Mesothelial cell of epicardium (in vitro differentiated cells): ENCODE measurements at places on chromosomes 7 and 10. TPM values are rescaled to one million over a fixed set of nuclear protein-coding genes. Genes with fewer than 3 reads are reported as not detected.

- peak; percentile 46 for DNase-seq
- H3K27ac ChIP-seq, result peak overlapping the region; percentile 98
- peaks cover 18% of the 10 kb centered on the region for H3K36me3 ChIP-seq
- peaks cover 38% of the 10 kb centered on the region for H3K4me1 ChIP-seq
- H3K4me3 ChIP-seq, result no peak overlapping the region
Observed at GRCh38 chr10:72009425-72010081, 45.4 kb downstream of the CHST3 start.

The NUPR2 gene
- not detected in 3 replicates for total RNA-seq

DNA sequence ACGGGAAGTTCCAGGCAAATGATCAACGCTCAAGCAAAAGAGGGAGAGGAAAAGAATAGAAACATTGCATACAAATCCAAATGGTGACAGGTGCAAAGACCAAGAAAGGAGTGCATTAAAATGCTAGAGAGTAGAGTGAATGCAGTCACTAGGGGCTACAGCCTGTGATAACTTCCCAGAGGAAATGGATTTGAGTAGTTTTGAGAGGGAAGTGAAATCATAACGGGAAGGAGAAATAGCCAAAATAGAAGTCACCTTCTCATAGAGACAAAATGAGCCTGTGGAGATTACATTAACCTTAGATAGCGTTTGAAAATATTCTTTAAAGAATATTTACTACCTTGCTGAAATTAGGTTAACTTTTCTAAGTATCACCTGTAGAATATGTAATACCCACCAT lies 26.5 kb downstream of the NUP42 start:
- H3K27ac ChIP-seq, result no peak overlapping the region
- no peak overlapping the region for H3K4me3 ChIP-seq
- H3K36me3 ChIP-seq, result peaks cover 15% of the 10 kb centered on the region
- peaks cover 17% of the 10 kb centered on the region for H3K4me1 ChIP-seq
- no peaks in the 10 kb centered on the region for H3K27me3 ChIP-seq

- H3K36me3 ChIP-seq, result no peaks in the 10 kb centered on the region
- H3K27me3 ChIP-seq, result no peaks in the 10 kb centered on the region
- peaks cover 46% of the 10 kb centered on the region for H3K4me1 ChIP-seq
Observed at GRCh38 chr7:35761871-35762677, 38.8 kb upstream of the SEPTIN7 start.

DNA sequence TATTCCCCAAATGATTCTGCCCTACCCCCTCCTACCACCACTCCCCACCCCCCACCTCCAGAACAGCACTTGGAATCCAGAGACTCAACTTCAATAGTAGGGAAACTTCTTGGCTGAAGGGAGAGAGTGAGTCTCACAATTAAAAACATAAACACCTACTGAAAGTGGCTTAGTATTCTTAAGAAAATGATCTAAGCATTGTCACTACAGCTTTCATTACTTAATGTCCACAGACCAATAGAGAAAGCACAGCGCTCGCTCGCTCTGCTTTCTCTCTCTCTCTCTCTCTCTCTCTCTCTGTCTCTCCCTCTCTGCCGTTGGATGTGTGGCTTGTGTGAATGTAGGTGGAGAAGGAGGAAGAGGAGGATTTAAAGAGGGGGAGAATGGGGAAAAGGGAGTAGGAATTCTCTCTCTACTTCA lies 1.5 kb upstream of the SEMA3A start:
- peak overlapping the region; percentile 93 for H3K4me3 ChIP-seq
- H3K36me3 ChIP-seq, result no peaks in the 10 kb centered on the region
- peaks cover 37% of the 10 kb centered on the region for H3K4me1 ChIP-seq
- H3K27ac ChIP-seq, result peak overlapping the region; percentile 97
- no peaks in the 10 kb centered on the region for H3K27me3 ChIP-seq

- H3K4me1 ChIP-seq, result peaks cover 6% of the 10 kb centered on the region
- no peak overlapping the region for H3K27ac ChIP-seq
- H3K27me3 ChIP-seq, result no peaks in the 10 kb centered on the region
- H3K4me3 ChIP-seq, result no peak overlapping the region
- H3K36me3 ChIP-seq, result no peaks in the 10 kb centered on the region
Observed at GRCh38 chr10:71868192-71868697, 17.2 kb upstream of the PSAP start.

DNA sequence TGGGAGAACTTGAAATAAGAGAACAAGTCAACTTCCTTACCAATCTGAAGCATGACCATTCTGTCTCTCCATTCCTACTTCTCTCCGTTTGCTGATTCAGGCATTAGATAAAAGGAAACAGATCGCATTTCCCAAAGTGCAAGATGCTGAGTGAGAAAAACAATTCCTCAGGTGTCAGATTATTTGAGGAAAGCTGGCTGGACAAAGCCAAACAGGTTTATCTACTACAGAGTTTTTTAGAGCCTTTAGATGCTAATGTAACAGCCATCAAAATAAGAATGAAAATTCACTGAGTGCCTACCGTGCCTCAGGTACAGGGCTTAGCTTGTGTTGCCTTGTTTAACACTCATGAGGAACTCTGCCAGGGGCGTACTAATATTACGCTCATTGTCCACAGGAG lies 135.9 kb upstream of the MBL2 start:
- no peaks in the 10 kb centered on the region for H3K27me3 ChIP-seq
- peak overlapping the region; percentile 41 for H3K27ac ChIP-seq
- no peak for DNase-seq
- H3K4me1 ChIP-seq, result peaks cover 26% of the 10 kb centered on the region

The AASS gene
- 32.7 to 35.5 TPM (median 34.2 TPM) in 3 replicates for total RNA-seq

DNA sequence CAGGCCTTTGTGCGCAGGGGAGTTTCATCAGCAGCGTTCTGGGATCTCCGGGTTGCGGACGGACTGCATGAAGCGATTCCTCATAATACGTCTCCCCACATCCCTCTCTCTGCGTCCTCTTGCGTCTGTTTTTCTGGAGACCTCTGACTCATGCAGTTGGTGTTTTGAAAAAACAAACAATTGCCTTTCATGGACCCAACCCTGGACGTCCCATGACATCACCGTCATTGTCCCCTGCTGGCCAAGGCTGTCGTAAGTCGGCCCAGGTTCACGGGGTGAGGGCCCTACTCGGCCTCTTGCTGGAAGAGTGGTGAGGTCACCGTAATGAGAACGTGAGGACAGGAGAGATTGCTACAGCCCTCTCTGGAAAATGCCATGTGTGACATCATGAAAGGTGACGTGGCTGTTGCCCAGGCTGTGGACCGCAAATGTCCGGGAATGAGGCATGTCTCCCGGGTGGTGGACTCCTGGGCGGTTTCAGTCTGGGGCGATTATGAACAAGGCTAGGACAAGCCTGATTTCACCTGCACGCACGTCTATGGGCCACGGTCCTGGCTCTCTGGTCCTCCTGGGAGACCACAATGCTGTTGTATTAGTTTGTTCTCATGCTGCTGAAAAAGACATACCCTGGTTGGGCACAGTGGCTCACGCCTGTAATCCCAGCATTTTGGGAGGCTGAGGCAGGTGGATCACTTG lies 9.8 kb upstream of the MAFK start:
- H3K27ac ChIP-seq, result no peak overlapping the region
- H3K36me3 ChIP-seq, result no peaks in the 10 kb centered on the region
- H3K4me1 ChIP-seq, result no peaks in the 10 kb centered on the region
- H3K27me3 ChIP-seq, result peaks cover 5% of the 10 kb centered on the region

DNA sequence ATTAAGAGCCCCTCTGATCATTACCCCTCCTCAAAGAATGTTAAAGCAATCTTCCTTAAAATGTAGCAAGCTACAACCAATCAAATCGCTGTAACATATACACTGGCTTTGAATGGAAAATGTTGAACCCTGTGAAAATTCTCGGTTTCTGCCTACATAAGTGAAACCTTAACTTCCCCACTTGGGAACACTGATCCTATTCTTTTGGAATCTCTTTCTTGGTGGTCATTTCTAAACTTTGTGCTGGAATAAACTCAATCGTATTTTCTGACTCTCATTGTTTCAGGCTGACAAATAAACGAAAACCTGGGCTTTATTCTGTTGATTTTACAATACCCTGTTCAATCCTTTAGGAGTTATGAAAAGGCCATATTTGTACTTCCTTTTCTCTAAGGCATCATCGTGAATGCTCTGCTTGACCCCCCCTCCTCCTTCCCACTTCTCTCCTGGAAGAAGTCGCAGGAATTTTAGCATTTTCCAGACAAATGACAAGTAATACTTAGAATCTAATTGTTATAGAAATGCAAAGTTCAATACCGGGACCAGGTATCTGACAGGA lies 155.1 kb upstream of the FAM13C start:
- H3K36me3 ChIP-seq, result no peaks in the 10 kb centered on the region
- DNase-seq, result no peak
- H3K27me3 ChIP-seq, result peaks cover 9% of the 10 kb centered on the region
- no peak overlapping the region for H3K4me3 ChIP-seq
- no peak overlapping the region for H3K27ac ChIP-seq

The TWNK gene
- 11.7 to 13.9 TPM (median 12.4 TPM) in 3 replicates for total RNA-seq

DNA sequence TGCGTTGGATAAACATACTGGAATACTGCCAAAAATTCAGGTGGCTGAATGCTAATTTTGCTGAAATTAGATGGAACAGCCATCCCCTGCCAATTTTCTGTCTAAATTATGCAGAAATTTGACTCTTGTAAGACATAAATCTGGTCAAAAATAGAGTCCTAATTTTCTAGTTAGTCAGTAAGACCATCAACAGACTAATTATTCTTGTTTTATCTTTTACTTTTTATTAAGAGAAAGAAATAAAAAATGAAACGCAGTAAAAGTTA lies 110.3 kb upstream of the GATA3 start:
- H3K27me3 ChIP-seq, result no peaks in the 10 kb centered on the region
- H3K27ac ChIP-seq, result no peak overlapping the region
- peaks cover 5% of the 10 kb centered on the region for H3K36me3 ChIP-seq
- no peak for DNase-seq

The GBX1 gene
- total RNA-seq, result 0.20 TPM in 1 of 3 replicates, not detected in the others

- H3K4me3 ChIP-seq, result no peak overlapping the region
- peaks cover 13% of the 10 kb centered on the region for H3K36me3 ChIP-seq
- no peak for DNase-seq
- H3K27ac ChIP-seq, result no peak overlapping the region
- H3K27me3 ChIP-seq, result no peaks in the 10 kb centered on the region
- H3K4me1 ChIP-seq, result peaks cover 29% of the 10 kb centered on the region
Observed at GRCh38 chr10:29210266-29210868, 78.5 kb upstream of the LYZL1 start.

The ZFAND2A gene
- total RNA-seq, result 15.3 to 16.3 TPM (median 15.6 TPM) in 3 replicates

DNA sequence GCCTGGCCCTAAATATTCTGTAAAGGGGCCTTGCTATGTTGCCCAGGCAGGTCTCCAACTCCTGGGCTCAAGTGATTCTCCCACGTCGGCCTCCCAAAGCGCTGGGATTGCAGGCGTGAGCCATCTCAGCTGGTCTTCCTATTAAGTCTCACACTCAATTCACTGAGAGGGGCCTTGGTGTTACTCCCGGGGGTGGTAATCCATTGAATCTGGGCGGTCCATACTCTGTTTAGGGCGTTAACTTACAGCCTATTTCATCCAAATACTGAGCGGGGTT lies 665 bp upstream of the SRRT start:
- H3K27ac ChIP-seq, result peak overlapping the region; percentile 99
- H3K27me3 ChIP-seq, result no peaks in the 10 kb centered on the region
- H3K36me3 ChIP-seq, result peaks cover 27% of the 10 kb centered on the region
- peak overlapping the region; percentile 99 for H3K4me3 ChIP-seq
- no peak for DNase-seq
- peaks cover 39% of the 10 kb centered on the region for H3K4me1 ChIP-seq

- no peak for DNase-seq
- peaks cover 12% of the 10 kb centered on the region for H3K4me1 ChIP-seq
- H3K27ac ChIP-seq, result no peak overlapping the region
- H3K4me3 ChIP-seq, result no peak overlapping the region
Observed at GRCh38 chr7:1141651-1142050, 18.3 kb downstream of the ZFAND2A start.

GRCh38 chr10:66852811-66853210 lies 73.0 kb upstream of the LRRTM3 start:
- no peaks in the 10 kb centered on the region for H3K36me3 ChIP-seq
- peaks cover 3% of the 10 kb centered on the region for H3K4me1 ChIP-seq
- H3K27ac ChIP-seq, result no peak overlapping the region

DNA sequence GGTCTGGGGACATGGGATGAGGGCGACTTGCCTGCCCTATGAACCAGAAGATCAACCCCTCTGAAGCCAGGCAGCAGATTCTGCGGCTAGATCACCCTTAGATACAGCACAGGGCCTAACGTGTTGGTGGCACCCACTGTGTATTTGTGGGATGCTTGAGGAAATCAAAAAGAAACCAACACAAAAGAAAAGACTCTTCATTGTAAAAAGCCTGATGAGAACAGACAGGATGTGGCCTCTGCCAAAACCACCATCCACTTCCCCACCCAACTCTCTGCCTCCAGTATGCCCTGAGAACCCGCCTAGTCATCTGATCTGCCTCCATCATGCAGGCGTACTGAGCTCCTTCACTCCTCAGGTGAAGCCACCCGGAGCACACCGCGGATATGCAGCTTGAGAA lies 97.2 kb upstream of the INSYN2A start:
- no peak overlapping the region for H3K4me3 ChIP-seq
- H3K27me3 ChIP-seq, result no peaks in the 10 kb centered on the region
- peaks cover 23% of the 10 kb centered on the region for H3K36me3 ChIP-seq
- peaks cover 6% of the 10 kb centered on the region for H3K4me1 ChIP-seq
- DNase-seq, result no peak
- no peak overlapping the region for H3K27ac ChIP-seq

DNA sequence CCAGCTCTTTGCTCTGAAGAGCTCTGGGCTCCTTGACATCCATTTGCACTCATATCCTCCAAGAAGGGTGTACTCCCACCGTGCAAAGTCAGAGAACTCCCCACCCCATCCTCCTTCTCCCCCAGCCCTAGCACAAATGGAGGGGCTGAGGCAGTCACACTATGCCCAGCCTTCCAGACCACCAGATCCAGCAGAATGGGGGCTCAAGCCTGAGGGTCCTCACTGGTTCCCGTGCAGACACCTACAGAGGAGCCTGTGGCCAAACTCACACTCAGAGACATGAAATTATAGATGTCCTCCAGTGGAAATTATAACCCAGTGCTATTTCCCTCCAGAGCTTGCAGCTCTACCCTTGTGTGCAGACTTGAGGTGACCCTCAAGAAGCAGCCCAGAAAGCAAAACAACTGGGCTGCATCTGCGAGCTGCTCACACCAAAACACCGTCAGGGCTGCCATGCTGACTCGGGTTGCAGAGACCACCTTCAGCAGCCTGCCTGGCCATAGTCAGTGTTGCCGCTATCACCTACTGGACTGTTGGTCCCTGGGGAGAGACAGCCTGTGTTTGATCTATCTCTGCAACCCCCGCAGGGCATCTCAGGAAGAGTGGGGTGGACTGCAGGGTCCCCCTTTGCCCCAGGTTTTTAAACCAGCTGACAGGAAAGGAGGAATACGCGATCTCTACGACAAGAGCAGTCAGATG lies 7.4 kb downstream of the ZNF488 start:
- peaks cover 8% of the 10 kb centered on the region for H3K4me1 ChIP-seq
- no peak overlapping the region for H3K4me3 ChIP-seq
- peaks cover 28% of the 10 kb centered on the region for H3K27me3 ChIP-seq
- no peak for DNase-seq
- H3K27ac ChIP-seq, result no peak overlapping the region

- peaks cover 54% of the 10 kb centered on the region for H3K4me1 ChIP-seq
- H3K36me3 ChIP-seq, result peaks cover 17% of the 10 kb centered on the region
- H3K27me3 ChIP-seq, result peaks cover 1% of the 10 kb centered on the region
- no peak for DNase-seq
Observed at GRCh38 chr10:60728056-60728455, 50.2 kb upstream of the CDK1 start.

GRCh38 chr10:850093-850492 lies 81.4 kb downstream of the LARP4B start:
- H3K27me3 ChIP-seq, result no peaks in the 10 kb centered on the region
- H3K4me1 ChIP-seq, result peaks cover 19% of the 10 kb centered on the region
- peaks cover 64% of the 10 kb centered on the region for H3K36me3 ChIP-seq
- no peak overlapping the region for H3K27ac ChIP-seq
- no peak overlapping the region for H3K4me3 ChIP-seq
- DNase-seq, result no peak

The FLNC gene
- 176 to 188 TPM (median 184 TPM) in 3 replicates for total RNA-seq

The OPTN gene
- total RNA-seq, result 33.3 to 36.8 TPM (median 33.7 TPM) in 3 replicates

- H3K4me1 ChIP-seq, result peaks cover 5% of the 10 kb centered on the region
- H3K27ac ChIP-seq, result no peak overlapping the region
Observed at GRCh38 chr7:50331564-50332208, 27.2 kb downstream of the IKZF1 start.

The PNLIPRP1 gene
- not detected in 3 replicates for total RNA-seq

The RBM20 gene
- 20.5 to 23.3 TPM (median 20.7 TPM) in 3 replicates for total RNA-seq

The RBP3 gene
- not detected in 3 replicates for total RNA-seq
